ENCODE measurements at places on chromosomes 11 and 22.

DNA sequence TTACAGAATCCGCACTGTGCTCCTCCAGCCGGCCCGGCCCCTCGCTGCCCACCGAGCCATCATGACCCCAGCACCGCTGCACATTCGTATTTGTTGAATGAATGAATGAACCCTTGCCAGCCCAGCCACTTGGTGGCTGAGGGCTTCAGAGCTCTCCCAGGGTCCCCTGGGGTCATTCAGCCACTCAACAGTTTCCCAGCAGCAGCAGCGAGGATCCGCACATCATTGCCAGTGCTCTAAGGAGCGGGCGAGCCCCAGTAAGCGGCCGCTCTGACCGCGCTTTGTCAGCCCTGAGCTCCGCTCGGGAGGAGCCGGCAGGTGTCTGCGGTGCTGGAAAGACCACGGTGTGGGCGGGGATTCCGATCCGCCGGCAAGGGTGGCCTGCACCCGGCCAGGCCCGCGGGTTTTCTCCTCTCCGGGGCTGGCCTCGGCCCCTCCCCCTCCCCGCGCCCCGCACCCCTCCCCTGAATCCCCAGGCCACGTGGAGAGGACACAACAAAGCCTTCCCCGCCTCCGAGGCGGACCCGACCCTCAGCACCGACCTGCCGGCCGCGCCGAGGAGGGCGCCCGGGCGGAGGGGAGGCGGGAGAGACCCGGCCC, 563 bp downstream of the BID start:
- peak; percentile 56 for DNase-seq

DNA sequence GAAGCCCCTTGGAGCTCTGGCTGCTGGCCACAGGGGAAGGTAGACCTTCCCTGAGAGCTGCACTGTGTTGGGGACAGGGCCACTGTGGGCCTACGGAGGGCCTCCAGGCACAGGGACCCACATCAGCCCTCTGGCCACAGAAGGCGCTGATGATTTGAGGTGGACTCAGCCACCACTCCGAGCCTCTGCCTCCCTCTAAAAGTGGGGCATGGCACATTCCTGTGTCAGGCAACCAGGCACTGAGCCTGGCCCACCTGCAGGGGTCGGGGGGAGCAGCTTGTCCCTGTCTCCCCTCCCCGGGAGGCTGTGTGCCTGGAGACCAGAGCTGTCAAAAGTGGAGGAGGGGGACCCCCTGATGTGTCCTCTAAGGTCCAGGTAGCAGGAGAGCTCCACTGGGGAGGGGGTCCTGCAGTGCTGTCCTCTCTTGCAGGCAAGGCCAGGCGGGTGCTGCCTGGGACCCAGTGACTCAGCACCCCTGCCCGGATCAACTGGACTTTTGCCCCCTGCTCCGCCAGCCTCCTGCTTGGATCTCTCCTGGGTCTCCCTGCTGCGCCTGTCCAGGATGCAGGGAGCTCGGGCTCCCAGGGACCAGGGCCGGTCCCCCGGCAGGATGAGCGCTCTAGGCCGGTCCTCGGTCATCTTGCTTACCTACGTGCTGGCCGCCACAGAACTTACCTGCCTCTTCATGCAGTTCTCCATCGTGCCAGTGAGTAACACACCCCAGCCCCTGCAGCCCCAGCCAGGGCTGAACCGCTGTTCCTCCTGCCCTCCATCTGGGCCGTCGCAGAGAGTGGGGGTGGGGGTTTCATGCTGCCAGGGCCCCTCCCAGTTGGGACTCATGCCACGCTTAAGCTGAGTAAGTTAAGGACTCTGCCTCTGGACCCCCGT, 17.5 kb upstream of the CDKN1C start:
- DNase-seq, result no peak

DNA sequence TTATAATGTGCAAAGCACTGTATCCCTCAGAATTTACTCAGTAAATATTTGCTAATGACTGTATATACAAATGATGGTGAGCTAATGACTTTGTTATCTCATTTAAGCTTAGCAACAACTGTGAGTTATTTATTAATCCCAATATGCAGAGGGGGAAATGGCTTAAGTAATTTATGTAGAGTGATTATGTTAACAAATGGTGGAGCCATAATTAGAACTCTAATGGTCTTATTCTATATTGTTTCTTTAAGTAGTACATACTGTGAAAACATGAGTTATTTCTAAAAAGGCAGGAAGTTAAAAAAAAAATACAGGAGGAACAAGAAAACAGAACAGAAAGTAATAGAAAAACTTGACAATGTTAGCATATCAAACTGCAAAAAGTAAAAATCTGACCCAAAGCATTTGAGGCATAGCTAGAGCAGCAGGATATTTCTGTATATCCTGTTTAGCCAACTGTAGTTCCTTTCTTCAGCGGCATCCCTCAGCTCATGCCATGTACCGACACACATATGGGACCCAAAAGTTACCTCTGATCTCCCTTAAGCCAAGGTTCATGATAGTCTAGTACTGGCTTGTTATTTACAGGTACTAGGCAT, 94.2 kb downstream of the FCHSD2 start:
- no peak for DNase-seq

- peak; percentile 93 for DNase-seq
Observed at GRCh38 chr22:37079668-37080171, 28.2 kb downstream of the KCTD17 start.

DNA sequence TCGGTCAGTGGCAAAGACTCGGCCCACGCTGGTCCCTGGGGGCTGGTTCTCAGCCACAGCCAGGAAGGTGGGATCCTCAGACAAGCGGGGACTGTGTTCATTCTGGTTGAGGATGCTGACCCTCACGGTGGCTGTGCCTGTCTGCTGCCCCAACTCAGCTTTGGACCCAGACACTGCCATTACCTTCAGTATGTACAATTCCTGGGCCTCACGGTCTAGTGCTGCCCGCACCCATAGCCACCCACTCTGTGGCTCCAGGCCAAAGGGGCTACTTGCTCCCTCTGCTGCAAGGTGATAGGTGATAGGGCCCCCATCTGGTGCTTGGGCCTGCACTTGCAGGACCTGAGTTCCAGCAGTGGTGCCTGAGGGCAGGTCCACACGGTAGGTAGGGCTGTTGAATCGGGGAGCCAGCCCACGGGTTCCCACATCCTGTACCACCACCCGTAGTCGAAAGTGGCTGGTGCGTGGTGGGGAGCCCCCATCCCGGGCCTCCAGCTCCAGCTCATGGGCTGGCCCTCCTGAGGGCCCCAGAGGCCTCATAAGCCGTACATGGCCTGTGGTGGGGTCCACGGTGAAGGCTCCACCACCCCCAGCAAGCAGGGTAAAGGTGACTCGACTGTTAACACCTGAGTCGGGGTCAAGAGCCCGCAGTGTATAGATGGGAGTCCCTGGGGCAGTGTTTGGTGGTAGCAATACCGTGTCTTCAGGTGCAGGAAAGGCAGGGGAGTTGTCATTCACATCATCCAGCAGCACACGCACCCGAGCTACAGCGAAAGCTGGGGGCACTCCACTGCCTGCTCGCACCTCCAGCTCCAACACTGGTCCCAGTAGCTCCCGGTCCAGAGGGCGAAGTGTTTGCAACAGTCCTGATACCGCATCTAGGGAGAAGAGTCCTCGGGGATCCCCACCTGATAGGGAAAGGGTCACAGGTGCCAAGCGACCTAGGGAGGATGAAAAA, 13.2 kb upstream of the TPP1 start:
- no peak for DNase-seq

- DNase-seq, result peak; percentile 13
Observed at GRCh38 chr11:16945671-16946469, 68.3 kb downstream of the PLEKHA7 start.

DNA sequence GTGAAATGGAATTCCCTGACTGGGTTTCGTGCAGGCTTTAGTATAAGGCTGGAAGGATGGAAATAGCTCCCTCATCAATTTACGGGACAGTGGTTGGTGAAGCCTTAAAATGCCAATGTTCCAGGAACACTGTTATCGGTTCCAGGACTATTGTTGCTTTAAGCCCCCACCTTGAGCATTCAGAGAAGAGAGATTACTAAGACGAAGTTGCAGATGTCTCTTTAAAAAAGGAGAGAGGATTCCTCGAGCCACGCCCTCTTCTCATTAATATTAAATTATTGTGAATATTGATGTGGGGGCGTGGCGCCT, 195 bp upstream of the CREB3L1 start:
- DNase-seq, result no peak

- no peak for DNase-seq
Observed at GRCh38 chr11:8067929-8068575, 13.0 kb upstream of the TUB start.

GRCh38 chr11:24056051-24056450, 440.8 kb upstream of the LUZP2 start:
- no peak for DNase-seq

GRCh38 chr11:76524461-76524860, 79.6 kb downstream of the EMSY start:
- no peak for DNase-seq

GRCh38 chr22:37884420-37884819, 21.7 kb upstream of the MICALL1 start:
- DNase-seq, result no peak

GRCh38 chr22:22941831-22942510, 54.4 kb downstream of the IGLL5 start:
- DNase-seq, result no peak

DNA sequence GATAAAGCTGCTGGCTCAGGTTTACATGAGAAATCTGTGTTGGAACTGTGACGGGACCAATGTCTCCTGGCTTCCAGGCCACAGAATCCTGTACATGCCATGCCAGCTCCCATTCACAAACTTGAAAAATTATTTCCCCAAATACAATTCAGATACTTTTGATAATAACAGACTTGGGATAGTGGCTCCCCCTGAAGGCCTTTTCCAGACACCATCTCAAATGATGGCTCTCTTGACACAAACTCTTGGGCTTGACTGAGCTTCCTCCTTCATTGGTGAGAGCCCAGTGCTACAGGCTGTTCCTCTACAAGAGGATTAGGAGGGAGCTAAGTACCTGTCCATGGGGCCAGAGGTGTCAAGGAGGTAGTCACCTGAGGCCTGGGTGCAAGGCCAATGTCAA, 104.7 kb upstream of the PAX6 start:
- no peak for DNase-seq

- no peak for DNase-seq
Observed at GRCh38 chr11:91295591-91295990, 929.0 kb upstream of the FAT3 start.

DNA sequence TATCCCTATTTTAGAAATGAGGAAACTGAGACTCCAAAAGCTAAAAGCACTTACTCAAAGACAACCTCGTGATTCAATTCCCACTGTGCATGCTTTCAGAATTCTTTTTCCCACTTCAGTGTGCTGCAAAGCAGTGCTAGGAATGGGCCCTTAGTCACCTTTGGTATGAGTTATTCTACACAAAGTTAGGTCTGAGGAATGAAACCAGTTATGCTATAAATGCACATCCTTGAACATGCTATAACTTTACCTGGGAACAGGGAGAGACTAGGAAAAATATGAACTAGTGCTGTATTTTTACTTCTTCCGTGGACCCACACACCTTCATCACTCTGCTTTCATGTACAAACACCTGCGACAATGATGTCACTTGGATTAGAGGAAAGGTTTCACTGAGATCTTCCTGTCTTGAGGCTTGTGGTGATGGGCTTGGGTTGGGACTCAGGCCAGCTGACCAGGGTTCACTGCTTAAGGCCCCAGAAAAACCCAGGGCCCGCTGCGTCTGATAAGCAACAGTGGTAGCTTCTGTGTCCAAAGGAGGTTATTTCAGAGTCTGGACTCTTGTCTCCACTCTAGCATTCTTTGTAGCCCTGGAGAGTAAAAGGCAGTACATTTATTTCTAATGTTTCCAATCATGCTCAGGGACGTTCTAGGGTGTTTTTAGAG, 81.6 kb downstream of the ZC3H12C start:
- no peak for DNase-seq

DNA sequence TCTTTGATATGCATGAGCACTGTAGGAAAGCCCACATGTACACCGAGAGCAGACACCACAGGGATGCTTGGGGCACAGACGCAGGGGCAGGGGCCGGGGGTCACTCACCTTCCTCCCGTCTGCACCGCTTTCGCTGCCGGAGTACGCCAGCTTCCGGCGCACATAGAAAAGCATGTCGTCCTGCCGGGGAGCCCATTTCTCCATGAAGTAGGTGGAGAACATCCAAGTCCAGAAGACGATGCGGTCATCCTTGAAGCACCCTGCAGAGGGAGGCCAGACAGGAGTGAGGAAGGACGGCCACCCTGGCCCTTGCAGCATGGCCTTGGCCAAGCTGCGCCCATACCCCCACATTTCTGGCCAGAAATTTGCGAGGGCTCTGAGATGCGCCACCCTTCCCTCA, 28.8 kb downstream of the KIAA0930 start:
- DNase-seq, result no peak
